CD4-positive, alpha-beta T cell treated with Interferon alpha-2 for 1 hour (primary cell): ENCODE measurements at places on chromosomes 12 and 14.
A peak's percentile ranks its signal among the peaks of the same experiment; 100 is the strongest.

DNA sequence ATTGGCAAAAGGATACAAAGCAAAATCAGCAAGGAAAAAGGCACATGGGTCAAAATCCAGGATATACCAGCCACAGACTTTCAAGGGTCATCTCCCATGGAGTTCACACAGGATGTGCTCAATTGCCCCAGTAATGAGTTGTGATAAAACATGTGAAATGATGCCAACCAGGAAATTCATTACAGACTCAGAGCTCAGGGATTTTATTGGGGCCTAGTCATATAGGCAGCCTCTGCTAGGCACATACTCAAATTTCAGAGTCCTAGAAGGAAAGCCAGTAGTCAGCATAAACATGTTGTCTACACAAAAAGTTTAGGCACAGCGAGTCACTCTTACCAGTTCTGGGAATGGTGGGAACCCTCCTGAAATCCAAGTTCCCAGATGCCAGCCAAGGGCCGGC, 64.4 kb upstream of the OSBPL8 start:
- no peak for DNase-seq

GRCh38 chr12:118136559-118137003, 657 bp downstream of the PEBP1 start:
- peak; percentile 26 for DNase-seq

DNA sequence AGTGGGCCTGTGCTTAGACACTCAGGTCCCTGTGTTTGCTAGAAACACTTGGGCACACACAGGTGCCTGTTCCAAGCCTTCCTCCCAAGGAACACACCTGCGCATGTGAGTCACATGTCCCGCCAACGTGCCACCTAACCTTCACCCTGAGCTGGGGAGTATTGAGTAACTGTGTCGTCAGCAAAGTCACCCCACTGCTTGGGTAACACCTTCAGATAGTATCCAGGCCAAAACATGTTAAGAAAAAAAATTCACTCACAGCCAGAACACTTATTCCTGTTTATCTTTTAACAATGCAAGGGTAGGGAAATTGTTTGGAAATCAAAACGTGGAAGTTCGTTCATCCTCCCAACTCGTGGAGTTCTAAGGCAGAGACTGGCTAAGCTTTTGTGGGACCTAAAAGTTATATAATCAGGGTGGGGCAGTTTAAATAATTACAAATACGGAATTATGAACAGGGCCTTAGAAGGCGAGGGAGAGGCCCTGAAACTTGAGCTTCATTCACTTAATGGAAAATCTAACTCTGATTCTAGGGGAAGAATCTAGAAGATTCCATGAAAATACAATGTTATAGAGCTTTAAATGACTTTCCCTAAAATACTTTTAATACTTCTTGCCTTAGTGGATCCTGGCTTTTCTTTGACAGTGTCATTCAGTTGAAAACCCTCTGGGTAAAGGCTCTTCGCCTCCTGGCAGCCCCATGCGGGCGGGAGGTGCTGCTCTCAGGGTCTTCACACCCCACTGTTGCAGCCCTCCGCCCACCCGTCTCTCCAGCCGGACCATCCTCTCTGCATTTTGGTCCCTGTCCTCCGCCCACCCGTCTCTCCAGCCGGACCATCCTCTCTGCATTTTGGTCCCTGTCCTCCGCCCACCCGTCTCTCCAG, 30.3 kb upstream of the ADIPOR2 start:
- peak; percentile 23 for DNase-seq

DNA sequence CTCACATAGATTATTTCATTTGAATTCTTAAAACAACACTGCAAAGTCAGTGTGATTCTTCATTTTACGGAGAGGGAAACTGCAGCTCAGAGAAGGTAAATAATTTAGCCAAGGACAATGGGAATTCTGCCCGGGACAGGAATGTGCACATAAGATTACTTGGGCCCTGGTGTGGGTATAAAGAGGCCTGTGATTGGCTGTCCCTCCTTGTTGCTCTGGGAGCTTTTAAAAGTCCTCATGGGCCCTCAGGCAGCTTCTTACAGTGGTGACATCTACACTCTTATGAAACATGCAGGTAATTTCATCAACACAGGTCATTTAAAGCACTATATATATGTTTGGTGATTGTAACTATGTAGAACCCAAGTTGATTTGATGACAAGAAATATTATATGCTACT, 100.3 kb downstream of the ESR2 start:
- no peak for DNase-seq

- DNase-seq: no peak
Observed at GRCh38 chr12:3172124-3173007, 95.2 kb downstream of the TSPAN9 start.

DNA sequence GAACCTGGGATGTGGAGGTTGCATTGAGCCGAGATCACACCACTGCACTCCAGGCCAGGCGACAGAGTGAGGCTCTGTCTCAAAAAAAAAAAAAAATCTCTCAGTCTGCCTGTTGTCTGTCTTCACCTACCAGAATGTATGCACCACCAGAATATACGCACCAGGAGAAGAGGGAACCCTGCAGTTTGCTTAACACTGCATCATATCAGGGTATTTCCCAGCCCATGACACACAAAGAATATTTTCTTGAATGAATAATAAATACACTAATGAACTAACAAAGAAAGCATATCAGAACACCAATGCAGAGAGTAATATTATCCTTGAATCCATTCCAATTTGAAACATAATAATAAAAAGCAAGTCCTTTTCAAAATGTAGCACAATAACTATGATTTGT, 44.2 kb upstream of the FOXN3 start:
- no peak for DNase-seq

- no peak for DNase-seq
Observed at GRCh38 chr14:92670643-92671366, 77.6 kb downstream of the LGMN start.

DNA sequence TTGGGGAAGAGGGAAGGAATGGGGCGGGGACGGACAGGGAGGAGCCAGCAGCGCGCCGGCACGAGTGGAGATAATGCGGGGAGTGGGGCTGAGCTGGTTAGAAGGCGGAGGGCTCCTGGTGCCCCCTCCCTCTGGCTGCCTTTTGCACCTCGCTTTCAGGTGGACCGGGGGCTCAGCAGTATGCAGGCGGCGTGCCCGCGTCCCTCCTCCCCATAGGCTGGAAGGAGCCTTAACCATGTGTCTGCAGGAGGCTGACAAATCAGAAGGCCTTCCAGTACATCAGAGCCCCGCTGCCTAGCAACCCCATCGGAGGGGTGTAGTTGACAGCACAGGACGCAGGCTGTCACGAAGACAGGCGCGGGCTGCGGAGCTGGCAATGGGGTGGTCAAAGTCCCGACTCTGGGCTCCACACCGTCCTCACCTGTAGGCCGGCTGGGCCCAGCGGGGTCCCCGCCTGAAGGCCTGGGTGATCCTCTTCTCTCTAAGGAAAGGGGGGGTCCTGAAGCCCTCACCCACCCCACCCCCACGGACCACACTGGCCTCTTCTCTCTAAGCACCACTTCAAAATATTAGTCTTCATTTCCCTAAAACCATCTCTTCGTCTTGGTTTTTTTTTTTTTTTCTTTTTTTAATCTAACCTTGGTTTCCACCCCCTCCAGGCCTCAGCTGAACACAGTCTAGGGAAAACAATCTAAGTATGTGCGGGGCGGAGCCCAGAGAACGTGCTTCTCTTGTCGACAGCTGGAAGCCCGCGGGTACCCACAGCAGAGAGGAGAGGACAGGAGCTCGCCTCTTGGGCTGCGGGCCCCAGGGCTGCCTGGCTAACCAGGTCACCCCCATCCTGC, 44.5 kb downstream of the KDM2B start:
- peak; percentile 83 for DNase-seq
